Stimulated activated CD8-positive, alpha-beta memory T cell treated with anti-CD3 and anti-CD28 coated beads, Interleukin-7, amount 100 ng/mL, for 1 hour (primary cell): ENCODE measurements at places on chromosomes 7 and 10.

GRCh38 chr10:121753726-121754476, 155.7 kb upstream of the FGFR2 start:
- DNase-seq = no peak

DNA sequence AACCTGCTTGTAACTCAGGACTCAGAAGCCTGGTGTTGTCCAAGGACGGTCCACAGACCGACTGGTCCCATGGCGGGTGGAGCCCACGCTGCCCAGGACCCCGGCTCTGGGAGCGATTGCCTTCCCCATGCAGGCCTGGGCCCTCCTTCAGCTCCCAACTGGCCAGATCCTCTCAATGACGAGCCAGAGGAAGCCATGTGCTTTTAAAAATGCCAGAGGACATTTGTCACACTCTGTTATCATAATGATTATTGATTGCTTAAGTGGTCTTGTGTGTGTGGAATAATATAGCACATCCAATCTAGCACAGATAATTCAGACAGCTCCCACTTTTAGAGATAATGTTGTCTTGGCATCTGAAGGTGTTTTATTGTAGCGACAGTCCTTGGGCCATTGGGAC, 22.6 kb upstream of the OGDHL start:
- DNase-seq = no peak

DNA sequence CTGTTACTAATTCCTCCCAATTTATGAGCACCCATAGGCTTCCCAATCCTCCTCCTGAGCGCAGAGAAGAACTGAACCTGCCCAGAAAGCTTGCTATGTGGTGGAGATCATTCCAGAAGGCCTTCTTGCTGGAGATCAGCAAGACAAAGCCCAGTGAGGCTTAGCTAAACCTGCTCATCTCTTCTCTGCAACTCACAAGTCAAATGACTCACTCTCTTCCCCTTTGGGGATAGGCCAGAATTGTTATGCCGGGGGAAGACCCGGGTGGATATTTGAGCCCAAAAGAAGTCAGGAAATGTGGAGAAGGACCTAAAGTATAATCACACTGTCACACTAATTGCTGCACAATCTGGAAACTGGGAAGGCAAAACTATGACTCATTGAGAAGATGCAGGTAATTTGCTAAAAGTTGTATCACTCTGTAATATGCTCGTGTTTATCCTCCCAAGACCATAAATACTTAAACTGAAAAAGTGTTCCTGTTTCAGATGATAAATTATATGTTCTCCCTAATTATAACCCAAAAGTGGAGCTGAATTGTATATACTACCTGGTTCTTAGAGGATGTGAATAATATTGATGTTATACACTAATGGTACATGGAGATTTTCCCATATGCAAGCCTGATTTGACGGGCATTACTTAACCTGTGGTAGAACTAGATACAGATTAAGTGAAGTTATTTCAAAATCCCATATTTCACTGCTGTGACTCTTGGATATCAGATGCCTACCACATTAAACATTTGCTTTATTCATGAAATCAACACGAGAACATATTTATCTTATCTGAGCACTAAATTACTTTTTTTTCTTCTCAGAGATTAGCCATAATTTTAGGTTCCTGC, 6.4 kb downstream of the NEBL start:
- DNase-seq = no peak

- DNase-seq = no peak
Observed at GRCh38 chr7:32161708-32162107, 91.5 kb upstream of the PDE1C start.

GRCh38 chr7:66283003-66283920, 78.1 kb downstream of the TPST1 start:
- DNase-seq = no peak

DNA sequence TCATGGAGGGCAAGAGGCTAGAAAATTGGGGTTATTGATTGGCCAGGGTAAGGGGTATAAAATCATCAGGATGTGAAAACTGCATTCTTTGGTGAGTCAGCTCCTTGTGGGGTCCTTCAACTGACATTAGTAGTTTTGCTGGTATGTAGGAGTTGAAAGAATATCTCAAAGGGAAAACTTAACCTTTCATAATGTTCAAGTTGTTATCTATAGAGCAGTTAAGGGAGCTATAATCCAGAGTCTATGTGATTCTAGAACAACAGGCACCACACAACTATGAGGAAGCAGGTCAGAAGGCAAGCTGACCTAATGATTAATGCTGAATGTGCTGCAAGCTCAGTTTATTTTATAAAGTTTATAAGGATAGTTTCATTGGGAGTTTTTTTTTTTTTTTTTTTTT, 13.7 kb downstream of the PRPS1L1 start:
- DNase-seq = no peak

GRCh38 chr10:35498693-35499092, 106.4 kb upstream of the GJD4 start:
- no peak for DNase-seq

DNA sequence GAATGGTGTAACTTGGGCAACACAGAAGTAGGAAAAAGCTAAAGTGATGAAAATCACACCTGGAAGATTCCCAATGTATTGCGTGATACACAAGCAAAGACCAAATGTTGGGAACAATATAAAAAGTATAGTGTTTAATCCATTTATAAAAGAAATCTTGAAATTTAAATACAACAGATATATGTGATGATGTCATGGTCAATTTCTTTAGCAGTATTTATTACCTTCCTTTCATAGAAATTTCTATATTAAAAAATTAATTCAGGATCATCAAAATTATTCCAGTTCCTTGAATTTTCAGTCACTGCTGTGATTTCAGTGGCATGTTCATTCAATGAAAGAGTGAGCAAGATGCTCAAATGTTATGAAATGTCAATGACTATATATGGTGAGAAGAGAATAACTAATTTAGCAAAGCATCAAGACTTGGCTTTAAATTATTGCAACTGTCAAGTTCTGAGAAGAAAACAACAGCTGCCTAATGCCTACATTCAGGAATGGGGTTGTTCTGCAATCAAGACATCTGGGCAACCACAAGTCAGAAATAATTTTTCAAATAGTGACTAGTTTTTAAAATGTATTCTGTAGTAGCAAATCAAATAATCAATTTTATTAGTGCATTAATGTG, 308.8 kb downstream of the SEMA3D start:
- DNase-seq = no peak

GRCh38 chr7:323410-323809, 33.4 kb downstream of the FOXL3 start:
- DNase-seq = no peak

- no peak for DNase-seq
Observed at GRCh38 chr7:116633131-116633988, 38.6 kb upstream of the MET start.

GRCh38 chr7:44622342-44623151, 16.1 kb downstream of the OGDH start:
- no peak for DNase-seq

DNA sequence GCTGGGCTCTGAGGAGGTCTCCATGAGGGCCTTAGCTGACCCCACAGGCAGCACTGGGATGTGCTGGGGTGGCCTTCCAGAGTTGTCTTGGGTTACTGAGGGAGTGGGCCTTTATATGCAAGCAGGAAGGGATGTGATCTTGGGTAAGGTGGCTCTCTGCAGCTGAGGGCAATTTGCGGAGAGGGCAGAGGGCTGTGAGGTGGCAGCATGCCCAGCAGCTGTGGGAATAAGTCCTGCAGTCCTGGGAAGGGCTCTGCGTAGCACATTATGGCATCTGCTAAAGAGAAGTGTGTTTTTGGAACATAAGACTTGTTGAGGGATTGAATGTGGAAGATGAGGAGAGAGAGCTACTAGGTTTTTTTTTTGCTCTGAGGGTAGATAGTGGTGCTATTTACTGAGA, 99.6 kb upstream of the KMT2E start:
- no peak for DNase-seq

DNA sequence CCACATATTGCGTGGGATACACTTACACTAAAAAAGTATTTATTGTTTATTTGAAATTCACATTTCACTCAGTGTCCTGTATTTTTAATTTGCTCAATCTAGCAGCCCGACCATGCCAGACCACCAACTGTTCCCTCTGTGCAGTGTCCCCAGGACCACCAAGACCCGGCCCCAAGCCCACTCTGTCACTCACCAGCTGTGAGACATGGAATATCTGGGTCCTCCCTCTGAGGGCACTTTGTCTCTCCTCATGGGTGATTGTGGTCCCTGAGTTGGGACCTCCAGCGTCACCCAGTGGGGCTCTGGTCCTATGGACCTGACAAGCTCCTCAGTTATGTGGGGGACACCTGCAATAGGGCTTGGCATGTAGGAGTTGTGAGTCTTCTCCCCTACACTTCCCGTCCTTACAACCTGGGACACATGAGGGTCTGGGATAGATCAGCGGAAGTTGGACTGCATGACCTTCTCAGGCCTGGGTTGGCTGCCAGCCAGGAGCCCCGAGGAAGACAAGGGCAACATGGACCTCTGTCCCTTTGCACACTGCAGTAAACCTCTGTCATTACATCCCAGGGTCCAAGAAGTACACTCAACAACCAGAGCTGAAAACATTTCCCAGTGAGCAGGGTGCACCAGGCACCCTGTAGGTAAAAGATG, 12.1 kb downstream of the C10orf71 start:
- DNase-seq = no peak

- DNase-seq = no peak
Observed at GRCh38 chr10:132939957-132940790, 2.2 kb downstream of the CFAP46 start.

DNA sequence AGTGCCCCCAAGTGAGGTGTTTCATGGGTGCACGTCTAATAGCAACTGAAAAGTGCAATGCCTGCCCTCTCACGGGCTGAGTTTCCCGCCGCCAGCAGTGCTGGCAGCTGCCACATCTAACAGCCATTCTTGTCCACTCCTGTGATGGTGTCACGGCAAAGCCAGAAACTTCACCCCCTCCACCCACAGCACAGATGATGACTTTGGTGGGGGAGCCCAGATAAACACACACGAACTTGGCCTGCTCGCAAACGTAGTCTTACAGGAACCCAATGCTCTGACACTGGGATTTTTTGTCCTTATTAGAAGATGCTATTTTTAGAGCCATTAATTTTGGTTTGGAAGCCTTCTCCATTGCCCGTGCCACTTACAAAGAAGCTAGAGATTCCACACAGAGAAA, 26.7 kb downstream of the CPXM2 start:
- no peak for DNase-seq

GRCh38 chr10:60570896-60571295, 181.2 kb upstream of the ANK3 start:
- no peak for DNase-seq

DNA sequence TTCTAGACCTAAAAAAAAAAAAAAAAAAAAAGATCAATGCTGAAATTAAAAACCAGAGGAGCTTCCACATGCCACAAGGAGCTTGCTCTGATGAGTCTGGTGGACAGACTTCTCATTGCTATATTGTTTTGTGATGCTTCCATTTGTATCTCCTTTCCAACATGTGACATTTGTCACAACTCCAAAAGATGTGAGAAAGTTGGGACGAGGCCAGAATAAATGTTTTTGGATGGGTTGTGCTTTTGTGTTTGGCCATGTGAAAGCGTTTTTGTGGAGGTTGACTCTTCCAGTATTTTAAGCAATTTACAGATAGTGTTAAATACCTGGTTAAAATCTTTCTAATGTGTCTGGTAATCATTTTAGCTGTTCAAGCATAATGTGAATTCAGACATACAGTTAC, 280.1 kb downstream of the SKAP2 start:
- DNase-seq = no peak

DNA sequence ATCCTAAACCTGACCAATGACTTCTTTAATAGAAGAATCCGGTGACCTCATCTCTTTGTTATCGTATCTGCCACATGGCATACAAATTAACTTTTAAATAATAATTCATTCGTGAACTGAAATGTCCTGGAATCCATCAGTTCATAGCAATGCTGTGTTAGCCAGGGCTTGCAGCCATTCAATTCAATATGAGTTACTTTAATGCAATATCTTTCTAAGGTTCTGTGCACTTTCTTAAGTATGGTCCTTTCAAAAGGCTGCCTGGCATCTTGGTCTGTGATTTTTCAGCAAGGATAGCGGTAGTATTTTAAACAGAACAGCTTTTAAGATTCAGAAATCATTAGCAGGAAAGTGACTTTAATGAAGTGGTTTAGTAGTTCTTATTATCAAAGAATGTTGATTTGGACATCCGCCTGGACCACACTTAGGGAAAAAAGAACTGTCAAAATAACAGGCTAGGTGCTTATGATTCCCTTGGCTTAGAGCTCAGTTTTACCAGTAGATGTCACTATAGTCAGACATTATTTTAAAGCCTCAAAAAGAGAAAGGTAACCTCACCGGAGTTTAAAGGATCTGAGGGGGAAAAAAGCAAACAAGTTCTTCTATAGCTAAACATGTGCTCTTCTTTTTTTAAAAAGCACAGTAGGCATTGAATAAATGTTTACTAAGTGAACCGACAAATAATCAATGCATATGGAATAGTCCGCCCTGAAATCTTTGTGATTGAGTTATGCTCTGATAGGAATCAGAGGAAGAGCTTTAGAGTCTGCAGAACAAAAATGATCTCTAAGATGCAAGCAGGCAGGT, 22.7 kb downstream of the SLC35G1 start:
- no peak for DNase-seq

DNA sequence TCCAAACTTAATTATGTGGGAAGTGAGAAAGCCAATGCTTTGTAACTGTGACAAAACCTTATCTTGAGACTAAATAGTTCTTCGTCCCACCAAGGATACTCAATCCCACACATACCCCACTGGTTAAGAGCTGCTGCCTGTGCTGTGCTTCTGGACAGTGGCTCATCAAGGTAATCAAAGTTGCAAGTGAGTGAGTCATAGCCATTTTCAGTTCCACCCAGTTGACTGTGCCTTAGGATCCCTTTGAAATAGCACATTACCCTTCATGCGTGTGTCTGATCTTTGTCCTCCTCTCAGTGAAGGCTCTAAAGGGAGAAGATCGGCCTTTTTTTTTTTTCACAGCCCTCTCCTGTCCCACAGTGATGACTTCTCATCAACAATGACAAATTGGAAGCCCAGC, 706.0 kb upstream of the AUTS2 start:
- DNase-seq = no peak

DNA sequence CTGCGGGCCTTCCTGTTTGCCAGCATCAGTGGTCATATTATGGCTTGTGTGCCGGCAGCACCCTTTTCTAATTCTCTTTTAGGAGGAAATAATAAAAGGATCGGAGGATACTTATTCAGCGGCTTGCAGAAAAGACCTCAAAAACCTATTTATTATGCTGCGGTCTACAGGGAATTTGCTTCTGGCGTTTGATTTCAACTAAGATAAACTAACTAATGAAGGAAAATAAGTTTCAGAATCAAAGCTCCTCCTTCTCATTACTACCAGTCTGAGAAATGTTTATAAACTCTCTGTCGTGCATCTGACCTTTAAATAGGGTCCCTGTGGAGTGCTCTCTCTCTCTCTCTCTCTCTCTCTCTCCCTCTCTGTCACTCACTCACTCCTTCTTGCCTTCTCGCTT, 335.0 kb upstream of the GLI3 start:
- DNase-seq = no peak

DNA sequence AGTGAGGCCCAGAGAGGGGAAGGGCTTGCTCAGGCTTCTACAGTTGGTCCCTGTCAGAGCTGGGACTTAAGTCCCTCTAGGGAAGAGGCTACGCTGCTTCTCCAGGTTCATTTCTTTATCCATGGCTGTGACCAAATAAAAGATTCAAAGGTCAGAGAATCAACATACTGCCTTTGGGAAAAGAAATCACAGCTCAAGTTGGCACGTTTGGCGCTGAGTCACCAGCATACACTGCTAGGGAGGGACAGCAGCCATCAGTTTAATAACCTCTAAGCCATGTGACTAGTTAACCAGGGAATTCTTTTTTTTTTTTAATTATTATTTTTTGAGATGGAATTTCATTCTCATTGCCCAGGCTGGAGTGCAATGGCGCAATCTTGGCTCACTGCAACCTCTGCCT, 28.4 kb upstream of the CRHR2 start:
- no peak for DNase-seq
